Progenitor cell of endocrine pancreas (in vitro differentiated cells): ENCODE measurements at places on chromosomes 2 and 18. TPM values are rescaled to one million over a fixed set of nuclear protein-coding genes. Genes with fewer than 3 reads are reported as not detected.

CNTNAP5 gene
- total RNA-seq: 5.3 and 8.9 TPM in 2 replicates

DNA sequence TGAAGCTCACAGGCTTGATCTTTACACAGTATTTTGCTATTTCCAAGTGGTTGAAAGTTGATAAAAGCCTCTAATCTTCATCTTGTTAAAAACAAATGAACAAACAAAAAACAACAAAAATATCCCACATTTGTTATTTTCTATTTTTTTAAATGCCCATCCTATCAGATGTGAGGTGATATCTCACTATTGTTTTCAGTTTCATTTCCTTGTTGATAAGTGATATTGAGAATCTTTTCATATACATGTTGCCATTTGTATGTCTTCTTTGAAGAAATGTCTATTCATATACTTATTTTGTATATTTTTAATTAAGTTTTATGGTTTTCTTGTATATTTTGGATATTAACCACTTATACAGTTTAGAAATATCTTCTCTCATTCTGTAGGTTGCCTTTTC lies 175.8 kb downstream of the CALCRL start:
- no peak for DNase-seq

GRCh38 chr18:13220361-13220991 lies 1.9 kb downstream of the LDLRAD4 start:
- no peak for DNase-seq

GRCh38 chr2:112163541-112163981 lies 25.4 kb downstream of the FBLN7 start:
- no peak for DNase-seq

GRCh38 chr18:23142251-23142929 lies 7.1 kb downstream of the CABLES1 start:
- DNase-seq: no peak

DNA sequence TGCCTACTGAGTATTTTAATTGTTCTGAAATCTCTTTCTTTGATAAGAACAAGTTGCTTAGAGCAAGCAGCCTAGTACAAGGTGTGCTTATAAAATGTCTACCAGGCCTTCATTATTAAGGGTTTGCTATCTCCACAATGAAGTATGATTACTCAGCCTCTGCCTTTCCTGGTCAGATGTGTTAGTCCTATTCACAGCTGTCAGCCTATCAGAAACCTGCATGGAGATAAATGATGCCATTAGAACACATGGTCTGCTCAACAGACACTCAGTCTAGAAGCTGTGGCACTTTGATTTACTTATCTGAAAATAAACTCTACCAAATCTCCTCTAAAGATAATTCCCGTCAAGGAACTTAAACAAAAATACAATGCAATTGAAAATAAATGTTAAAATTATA lies 448.7 kb downstream of the ERBB4 start:
- no peak for DNase-seq

LTBP1 gene
- 59.7 and 63.0 TPM in 2 replicates for total RNA-seq

ACMSD gene
- total RNA-seq: not detected in 2 replicates

RAX gene
- total RNA-seq: not detected in 2 replicates

DAPL1 gene
- total RNA-seq: not detected in 2 replicates

- DNase-seq: no peak
These were observed 8.1 kb downstream of the NBEAL1 start for GRCh38 chr2:203022751-203023150.

GRCh38 chr18:9642799-9643462 lies 28.6 kb upstream of the PPP4R1 start:
- no peak for DNase-seq

IL1B gene
- total RNA-seq: not detected in 2 replicates

- DNase-seq: no peak
These were observed 29.5 kb upstream of the RBMS1 start for GRCh38 chr2:160522951-160523710.

HOXD8 gene
- not detected in 2 replicates for total RNA-seq

DNA sequence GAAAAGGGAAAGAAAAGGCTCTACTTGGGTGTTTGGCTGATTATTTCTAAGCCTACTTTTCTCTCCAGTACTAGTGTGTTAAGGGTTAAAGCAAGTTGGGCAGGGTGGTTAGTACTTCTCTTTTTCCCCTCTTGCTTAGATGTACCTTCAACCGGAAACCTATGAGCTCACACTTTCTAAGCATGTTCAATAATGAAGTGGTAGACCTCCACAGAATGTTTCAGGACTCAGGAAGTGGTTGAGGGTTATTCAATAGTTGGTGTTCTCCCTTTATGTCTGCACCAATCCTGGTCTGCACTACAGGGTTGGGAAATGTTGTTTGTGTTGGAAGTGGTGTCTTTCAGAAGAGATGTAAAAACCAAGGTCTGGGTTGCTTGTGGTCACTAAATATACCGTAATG lies 137.1 kb downstream of the ZEB2 start:
- DNase-seq: no peak

DNA sequence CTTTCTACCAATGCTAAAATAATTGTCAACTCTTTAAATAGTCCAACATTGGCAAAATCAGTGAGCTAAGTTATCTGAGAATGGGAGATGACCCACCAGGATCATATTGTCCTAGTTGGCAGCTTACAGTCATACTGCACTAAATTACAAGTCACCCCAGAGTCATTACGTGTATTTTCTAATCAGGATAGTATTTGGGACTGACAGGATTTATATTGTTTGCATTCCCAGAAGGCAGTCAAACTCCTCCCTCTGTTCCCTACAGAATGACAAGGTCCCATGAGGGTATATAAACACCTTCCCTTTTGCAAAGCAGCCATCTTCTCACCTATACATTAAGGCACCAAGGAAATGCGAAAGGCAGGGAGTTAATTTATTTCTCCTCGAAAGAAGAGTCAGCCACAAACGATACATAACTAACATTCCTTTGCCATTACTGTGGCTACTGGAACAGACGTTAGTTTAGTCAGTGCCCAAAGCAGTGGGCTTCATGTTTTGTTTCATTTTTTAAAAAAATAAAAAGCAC lies 125.3 kb downstream of the ANTXR1 start:
- no peak for DNase-seq

- no peak for DNase-seq
These were observed 43.1 kb upstream of the ASAP2 start for GRCh38 chr2:9163306-9164111.

PELI1 gene
- total RNA-seq: 68.4 and 72.4 TPM in 2 replicates

DNA sequence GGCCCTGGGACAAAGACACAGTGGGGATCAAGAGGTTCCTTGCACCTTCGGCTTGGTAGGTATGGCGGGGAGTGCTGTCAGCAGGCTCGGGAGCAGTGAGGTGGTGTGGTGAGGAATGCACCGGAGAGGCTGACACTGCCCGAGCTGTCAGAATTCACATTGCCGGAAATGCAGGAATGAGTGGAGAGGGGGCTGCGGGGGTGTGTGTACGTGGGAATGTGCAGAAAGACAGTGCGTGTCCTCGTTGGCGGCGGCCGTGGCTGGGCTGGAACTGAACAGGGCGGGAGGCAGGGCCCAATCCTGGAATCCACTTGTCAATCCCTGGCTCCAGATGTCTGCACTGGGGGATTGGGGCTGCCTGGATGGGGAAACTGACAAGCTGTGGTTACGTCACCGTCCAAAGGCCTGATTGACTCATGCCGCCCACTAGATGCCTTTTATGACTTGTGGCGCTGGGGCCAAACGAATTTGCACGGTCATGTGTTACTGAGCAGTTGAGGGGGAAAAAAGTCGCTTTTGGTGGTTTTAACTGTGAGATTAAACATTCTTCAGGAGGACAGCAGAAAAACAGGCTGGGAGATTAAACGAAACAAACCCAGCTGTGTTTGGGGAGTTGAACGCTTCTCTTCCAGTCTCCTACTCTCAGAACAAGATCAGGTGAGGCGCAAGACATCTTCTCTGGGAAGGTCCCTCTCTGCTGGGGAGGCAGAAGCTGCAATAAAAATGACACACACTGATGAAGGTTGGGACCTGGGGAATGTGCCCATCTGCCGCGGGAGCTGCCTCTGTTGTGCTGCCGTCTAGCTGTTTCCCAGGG lies 189.4 kb upstream of the GLI2 start:
- no peak for DNase-seq

GRCh38 chr18:33577685-33578517 lies at the start of gene ASXL3:
Gene ASXL3, plus strand, starts transcription at chr18:33578219. Its CDS starts 413 bp downstream, at chr18:33578632.
- peak; percentile 52 for DNase-seq

GRCh38 chr2:239376351-239376750 lies 24.5 kb downstream of the HDAC4 start:
- DNase-seq: no peak

SF3B1 gene
- 348 and 370 TPM in 2 replicates for total RNA-seq

LIPG gene
- total RNA-seq: 34.1 and 34.4 TPM in 2 replicates

- DNase-seq: no peak
These were observed 31.7 kb downstream of the TMEM178A start for GRCh38 chr2:39697454-39697853.

TMEM150A gene
- total RNA-seq: 24.9 and 26.0 TPM in 2 replicates

AQP4 gene
- total RNA-seq: 1.6 and 1.7 TPM in 2 replicates

- no peak for DNase-seq
These were observed 35.7 kb downstream of the CDC42EP3 start for GRCh38 chr2:37635504-37636380.

IL36G gene
- not detected in 2 replicates for total RNA-seq

DNA sequence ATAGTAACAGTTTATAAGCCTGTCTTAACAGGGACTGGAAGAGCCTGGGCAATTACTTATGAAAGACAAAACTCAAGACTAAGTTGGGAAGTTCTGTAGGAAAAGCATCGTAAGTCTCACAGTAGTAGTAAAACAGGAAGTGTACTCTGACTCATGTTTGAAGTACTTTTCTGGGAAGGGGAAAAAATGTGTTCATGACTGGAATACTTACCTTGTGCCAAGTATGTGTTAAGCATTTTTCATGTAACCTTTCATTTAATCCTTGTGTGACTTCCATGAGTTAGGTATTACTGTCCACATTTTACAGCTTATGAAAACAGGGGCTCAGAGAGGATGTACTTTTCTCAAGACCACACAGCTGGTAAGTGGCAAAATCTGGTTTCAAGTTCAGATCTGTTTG lies 13.7 kb upstream of the SKOR2 start:
- DNase-seq: no peak

GRCh38 chr18:29373000-29373399 lies 1196.1 kb upstream of the CDH2 start:
- DNase-seq: no peak

- DNase-seq: no peak
These were observed 11.9 kb downstream of the ZNF407 start for GRCh38 chr18:74609535-74609934.

RNMT gene
- total RNA-seq: 41.0 and 47.6 TPM in 2 replicates

- no peak for DNase-seq
These were observed 101.1 kb downstream of the TWIST2 start for GRCh38 chr2:238948765-238949641.

DNA sequence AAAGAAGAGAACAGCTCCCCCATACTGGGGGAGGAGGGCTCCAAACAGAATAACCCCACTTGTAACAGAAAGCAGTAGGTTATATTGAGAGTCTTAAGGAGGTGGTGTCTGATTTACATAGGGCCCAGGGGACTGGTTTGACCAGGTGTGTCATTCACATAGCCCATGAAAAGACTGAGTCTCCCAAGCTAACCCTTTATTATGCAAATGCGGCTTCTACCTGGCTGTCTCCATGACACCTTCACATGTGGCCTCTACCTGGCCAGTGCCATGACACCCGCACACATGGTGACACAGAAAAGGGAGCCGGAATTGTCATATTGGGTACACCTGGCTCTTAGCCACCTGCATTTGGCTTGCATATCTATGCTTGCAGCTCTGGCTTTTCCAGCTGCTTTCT lies 1057.2 kb upstream of the PIK3C3 start:
- DNase-seq: no peak

GCKR gene
- 2.0 and 2.8 TPM in 2 replicates for total RNA-seq
